ENCODE measurements at places on chromosomes 6 and 20.

DNA sequence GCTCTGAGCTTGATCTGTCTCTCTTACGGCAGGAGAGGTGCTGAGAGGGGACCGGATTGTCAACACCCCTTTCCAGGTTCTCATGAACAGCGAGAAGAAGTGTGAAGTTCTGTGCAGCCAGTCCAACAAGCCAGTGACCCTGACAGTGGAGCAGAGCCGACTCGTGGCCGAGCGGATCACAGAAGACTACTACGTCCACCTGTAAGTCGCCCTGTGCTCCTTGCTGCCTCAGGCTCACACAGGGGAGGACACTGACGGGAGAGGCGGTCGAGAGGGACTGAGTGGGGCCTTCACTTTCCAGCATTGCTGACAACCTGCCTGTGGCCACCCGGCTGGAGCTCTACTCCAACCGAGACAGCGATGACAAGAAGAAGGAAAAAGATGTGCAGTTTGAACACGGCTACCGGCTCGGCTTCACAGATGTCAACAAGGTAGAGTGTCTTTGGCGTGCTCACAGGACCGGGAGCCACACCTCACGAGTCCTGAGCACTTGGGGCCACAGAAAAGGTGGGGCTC, 32.0 kb downstream of the TM9SF4 start:
- DNase-seq = no peak

DNA sequence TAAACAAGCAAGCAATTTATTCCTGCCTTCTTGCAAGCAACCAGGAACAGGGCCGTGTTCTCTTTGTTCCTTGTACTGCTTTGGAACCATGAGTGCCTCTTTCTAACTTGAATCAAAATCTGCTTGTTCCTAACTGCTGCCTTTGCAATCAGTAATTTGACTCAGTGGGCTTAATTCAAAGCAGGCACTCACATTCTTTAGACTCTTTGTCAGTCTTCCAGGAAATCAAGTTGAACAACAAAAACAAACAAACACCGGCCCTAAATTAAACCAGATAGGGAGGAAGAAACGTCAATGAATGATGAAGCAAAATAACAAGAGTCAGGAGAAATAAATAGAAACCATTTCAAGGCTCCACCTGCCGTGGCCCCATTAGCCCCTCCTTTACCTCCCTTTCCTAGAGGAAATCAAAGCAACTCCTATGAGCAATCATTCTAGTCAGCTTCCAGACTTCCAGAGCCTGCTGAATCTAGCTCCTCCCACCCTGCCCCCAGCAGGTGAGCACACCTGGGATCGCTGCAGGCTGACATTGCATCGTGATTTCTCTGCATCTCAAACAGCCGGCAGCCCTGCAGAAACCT, 582.2 kb upstream of the FLRT3 start:
- DNase-seq = peak; percentile 67

- DNase-seq = no peak
Measured at GRCh38 chr6:10532392-10532791, 11.2 kb downstream of the GCNT2 start.

GRCh38 chr6:6884193-6884627, 223.6 kb upstream of the RREB1 start:
- DNase-seq = no peak

- no peak for DNase-seq
Measured at GRCh38 chr20:63323357-63323981, 30.5 kb downstream of the COL20A1 start.

- DNase-seq = no peak
Measured at GRCh38 chr6:55088902-55089301, 85.4 kb upstream of the HCRTR2 start.

GRCh38 chr6:93021235-93021915, 398.0 kb downstream of the EPHA7 start:
- no peak for DNase-seq

GRCh38 chr20:62910777-62911497, 15.4 kb downstream of the DIDO1 start:
- no peak for DNase-seq

DNA sequence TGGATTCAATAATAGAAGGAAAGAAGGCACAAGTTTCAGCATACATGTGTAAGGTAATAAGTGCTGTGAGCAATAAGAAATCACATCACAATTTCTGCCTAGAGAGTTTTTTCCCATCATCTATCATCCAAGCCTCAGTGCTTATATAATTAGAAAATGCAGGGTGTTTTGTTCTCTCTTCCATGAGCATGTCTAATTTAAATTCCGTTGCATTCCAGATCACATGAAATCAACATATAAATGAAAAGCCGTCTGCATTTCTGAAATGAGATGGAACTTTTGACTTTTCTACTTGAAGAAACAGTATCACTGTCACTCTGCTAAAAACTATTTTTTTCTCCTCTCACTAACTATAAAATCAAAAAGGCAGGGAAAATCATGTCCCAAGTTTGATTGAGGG, 74.5 kb upstream of the CD2AP start:
- DNase-seq = no peak

DNA sequence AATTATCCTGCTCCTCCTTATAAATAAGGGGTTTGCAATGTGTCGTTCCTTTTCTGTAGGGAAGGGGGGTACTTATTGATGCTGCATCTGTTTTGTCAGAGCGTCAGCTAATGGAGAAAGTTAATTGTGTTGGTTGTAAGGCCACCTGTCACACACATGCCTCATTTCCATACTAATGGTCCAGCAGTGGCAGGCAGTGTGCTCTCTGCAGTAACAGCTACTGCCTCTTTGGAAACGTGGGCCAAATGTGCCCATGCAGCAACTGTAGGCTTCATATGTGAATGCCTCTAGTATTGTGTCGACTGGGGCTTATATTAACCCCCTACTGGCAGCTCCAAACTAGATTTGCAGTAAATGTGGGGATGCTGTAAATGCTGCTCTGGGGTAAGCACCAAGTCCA, 56.3 kb upstream of the OLIG3 start:
- DNase-seq = no peak

DNA sequence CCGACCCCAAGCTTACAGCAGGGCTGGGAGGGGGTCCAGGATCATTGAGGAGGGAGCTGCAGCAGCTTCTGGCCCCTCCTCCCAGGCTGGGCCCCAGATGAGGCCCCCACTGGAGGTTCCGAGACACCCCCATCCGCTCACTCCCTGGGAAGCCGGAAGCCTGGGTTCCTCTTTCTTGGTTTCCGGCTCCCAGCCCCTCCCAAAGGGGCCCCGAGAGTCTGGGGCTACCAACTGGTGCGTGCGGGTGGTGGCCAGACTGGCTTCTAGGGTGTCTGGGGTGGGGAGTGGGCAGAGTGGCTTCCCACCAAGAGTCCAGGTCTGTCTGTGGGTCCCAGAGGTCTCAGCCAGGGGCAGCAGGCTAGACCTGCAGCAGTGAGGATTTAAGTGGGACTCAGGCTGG, 2.2 kb downstream of the RGS19 start:
- no peak for DNase-seq

- DNase-seq = no peak
Measured at GRCh38 chr20:48338717-48339116, 489.1 kb downstream of the PREX1 start.

GRCh38 chr6:20058912-20059311, 153.4 kb downstream of the MBOAT1 start:
- DNase-seq = no peak

DNA sequence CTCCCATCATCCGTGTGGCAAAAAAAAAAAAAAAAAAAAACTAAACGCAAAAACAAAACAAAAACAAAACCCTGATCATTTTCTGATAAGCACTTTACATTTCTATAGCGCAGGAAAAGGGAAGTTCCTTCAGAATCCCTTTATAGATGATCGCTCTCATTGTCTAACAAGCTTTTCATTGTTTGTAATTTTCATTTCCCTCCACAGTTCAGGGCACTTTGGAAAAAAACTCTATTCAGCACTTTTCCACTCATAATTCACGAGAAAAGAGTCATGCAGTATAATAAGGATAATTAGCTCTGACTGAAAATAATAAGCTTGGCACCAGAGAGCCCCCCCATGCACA, 89.4 kb upstream of the ATXN1 start:
- no peak for DNase-seq

- no peak for DNase-seq
Measured at GRCh38 chr6:107641071-107641470, 151.2 kb downstream of the SOBP start.

- DNase-seq = no peak
Measured at GRCh38 chr6:18632670-18633410, 245.7 kb downstream of the RNF144B start.

GRCh38 chr6:169101981-169102380, 151.7 kb downstream of the THBS2 start:
- no peak for DNase-seq

- DNase-seq = no peak
Measured at GRCh38 chr6:43355862-43356590, 13.4 kb downstream of the ZNF318 start.

All from H1 (cell line).